ENCODE measurements at places on chromosomes 1 and 21.

DNA sequence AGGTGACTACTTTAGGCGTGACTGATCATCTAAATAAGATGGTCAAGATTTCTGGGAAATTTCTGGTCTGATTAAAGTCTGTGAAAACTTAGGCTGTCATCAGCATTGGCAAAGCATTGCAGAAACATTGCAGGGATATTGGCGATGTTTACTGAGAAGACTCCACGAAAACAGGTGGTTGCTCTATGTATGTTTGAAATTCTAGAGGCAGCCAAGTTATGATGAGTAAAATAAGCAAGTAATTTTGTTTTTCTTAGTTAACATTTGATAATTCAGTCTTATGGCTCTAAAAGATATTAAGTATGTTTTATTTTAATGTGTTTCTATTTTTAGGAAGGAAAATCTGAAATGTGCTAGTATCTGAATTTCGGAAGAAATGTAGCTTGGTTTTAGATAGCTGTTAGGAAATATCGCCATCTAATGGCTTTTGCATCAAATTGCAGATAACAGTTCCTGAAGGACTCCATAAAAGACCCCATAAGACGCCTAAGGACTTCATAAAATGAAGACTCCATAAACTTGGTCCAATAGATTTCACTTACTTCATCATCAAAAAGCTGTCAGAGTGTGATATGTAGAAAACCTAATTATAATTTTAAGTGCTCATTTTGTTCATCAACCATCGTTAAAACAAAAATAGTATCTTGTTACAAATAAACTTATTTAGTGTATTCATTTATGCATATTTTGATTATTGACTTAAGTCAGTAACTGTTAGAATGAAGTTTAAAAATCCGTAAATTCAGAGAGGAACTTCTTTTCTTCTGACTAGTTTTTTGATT lies 344.6 kb downstream of the RYR2 start:
- H3K4me1 ChIP-seq = no peaks in the 10 kb centered on the region
- no peak for DNase-seq
- H3K27me3 ChIP-seq = no peaks in the 10 kb centered on the region
- no peak overlapping the region for H3K4me3 ChIP-seq
- no peak overlapping the region for H3K27ac ChIP-seq

GRCh38 chr1:6673816-6674398 lies 27.7 kb downstream of the DNAJC11 start:
- peaks cover 23% of the 10 kb centered on the region for H3K4me1 ChIP-seq
- peaks cover 3% of the 10 kb centered on the region for H3K36me3 ChIP-seq
- DNase-seq = no peak
- H3K4me3 ChIP-seq = no peak overlapping the region
- H3K27me3 ChIP-seq = no peaks in the 10 kb centered on the region
- H3K27ac ChIP-seq = no peak overlapping the region

DNA sequence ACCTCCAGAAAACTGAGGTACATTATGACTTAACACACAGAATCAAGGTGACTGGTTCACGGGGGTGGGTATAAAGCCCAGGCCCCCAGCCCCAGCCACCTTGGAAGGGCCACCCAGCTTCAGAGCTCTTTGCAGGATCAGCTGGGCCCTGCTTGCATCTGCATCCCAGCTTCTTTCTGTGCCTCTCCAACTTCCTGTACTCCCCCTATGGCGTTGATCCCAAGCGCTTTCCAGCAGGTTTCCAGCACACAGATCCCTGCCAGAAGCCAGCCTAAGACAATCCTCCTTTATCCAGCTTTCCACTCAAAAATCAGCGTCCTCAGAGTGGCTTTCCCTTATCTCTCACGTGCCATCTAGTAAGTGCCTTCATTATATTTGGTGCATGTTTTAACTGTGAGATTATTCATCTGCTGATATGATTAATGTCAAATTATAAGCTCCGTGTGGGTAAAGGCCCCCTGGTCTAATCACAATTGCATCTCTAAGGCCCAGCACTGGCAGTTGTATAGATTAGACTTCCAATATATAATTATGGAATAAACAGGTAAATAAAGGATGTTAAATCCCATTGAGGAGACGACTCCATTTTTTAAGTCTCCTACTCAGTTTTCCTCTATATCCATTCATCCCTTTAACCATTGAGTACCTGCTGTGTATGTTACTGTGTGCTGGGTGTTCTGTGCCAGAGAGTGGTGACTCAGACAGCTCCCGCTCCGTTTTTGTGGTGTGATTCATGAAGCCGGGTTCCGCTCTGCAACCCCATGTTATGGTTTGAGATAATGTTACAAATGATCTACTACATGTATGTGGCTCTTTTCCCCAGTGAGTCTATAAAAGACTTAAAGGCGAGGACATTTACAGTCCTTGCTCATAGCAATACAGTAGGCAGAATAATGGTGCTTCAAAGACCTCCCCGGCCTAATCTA lies 387.6 kb downstream of the PCP4 start:
- no peak for DNase-seq
- H3K27me3 ChIP-seq = no peaks in the 10 kb centered on the region
- H3K36me3 ChIP-seq = no peaks in the 10 kb centered on the region
- H3K27ac ChIP-seq = no peak overlapping the region
- H3K4me1 ChIP-seq = no peaks in the 10 kb centered on the region
- H3K4me3 ChIP-seq = no peak overlapping the region

GRCh38 chr1:31689854-31690253 lies 14.0 kb downstream of the COL16A1 start:
- DNase-seq = no peak
- no peak overlapping the region for H3K27ac ChIP-seq
- H3K27me3 ChIP-seq = no peaks in the 10 kb centered on the region
- no peak overlapping the region for H3K4me3 ChIP-seq
- no peaks in the 10 kb centered on the region for H3K36me3 ChIP-seq

DNA sequence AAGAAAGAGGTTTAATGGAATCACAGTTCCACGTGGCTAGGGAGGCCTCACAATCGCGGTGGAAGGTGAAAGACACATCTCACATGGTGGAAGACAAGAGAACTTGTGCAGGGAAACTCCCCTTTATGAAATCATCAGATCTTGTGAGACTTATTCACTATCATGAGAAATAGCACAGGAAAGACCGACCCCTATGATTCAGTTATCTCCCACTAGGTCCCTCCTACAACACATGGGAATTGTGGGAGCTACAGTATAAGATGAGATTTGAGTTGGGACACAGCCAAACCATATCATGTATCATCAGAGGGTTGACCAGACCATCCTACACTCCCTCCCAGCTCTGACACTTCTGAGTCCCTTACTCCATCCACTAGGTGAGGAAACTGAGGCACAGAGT lies 143.9 kb upstream of the KLHDC7A start:
- H3K4me3 ChIP-seq = no peak overlapping the region
- H3K4me1 ChIP-seq = no peaks in the 10 kb centered on the region
- H3K36me3 ChIP-seq = no peaks in the 10 kb centered on the region

GRCh38 chr1:205989786-205990185 lies 13.4 kb downstream of the RAB7B start:
- H3K36me3 ChIP-seq = no peaks in the 10 kb centered on the region
- no peaks in the 10 kb centered on the region for H3K4me1 ChIP-seq
- H3K27me3 ChIP-seq = no peaks in the 10 kb centered on the region
- no peak overlapping the region for H3K27ac ChIP-seq

GRCh38 chr1:82646336-82646735 lies 845.6 kb downstream of the ADGRL2 start:
- H3K27me3 ChIP-seq = no peaks in the 10 kb centered on the region
- no peak overlapping the region for H3K27ac ChIP-seq
- no peaks in the 10 kb centered on the region for H3K36me3 ChIP-seq
- no peaks in the 10 kb centered on the region for H3K4me1 ChIP-seq

GRCh38 chr1:101128211-101128727 lies 102.7 kb upstream of the DPH5 start:
- no peak for DNase-seq
- H3K36me3 ChIP-seq = no peaks in the 10 kb centered on the region
- H3K4me3 ChIP-seq = no peak overlapping the region
- H3K4me1 ChIP-seq = no peaks in the 10 kb centered on the region
- no peak overlapping the region for H3K27ac ChIP-seq

GRCh38 chr1:31703431-31704270 lies at the start of gene COL16A1:
Gene COL16A1, minus strand, starts transcription at chr1:31704017. Its CDS starts 1,824 bp downstream, at chr1:31702193.
- no peaks in the 10 kb centered on the region for H3K36me3 ChIP-seq
- H3K4me3 ChIP-seq = peak within 1 kb of the TSS; percentile 54
- DNase-seq = peak; percentile 93
- no peaks in the 10 kb centered on the region for H3K27me3 ChIP-seq
- peak within 1 kb of the TSS; percentile 59 for H3K27ac ChIP-seq
- peaks cover 19% of the 10 kb centered on the region for H3K4me1 ChIP-seq

DNA sequence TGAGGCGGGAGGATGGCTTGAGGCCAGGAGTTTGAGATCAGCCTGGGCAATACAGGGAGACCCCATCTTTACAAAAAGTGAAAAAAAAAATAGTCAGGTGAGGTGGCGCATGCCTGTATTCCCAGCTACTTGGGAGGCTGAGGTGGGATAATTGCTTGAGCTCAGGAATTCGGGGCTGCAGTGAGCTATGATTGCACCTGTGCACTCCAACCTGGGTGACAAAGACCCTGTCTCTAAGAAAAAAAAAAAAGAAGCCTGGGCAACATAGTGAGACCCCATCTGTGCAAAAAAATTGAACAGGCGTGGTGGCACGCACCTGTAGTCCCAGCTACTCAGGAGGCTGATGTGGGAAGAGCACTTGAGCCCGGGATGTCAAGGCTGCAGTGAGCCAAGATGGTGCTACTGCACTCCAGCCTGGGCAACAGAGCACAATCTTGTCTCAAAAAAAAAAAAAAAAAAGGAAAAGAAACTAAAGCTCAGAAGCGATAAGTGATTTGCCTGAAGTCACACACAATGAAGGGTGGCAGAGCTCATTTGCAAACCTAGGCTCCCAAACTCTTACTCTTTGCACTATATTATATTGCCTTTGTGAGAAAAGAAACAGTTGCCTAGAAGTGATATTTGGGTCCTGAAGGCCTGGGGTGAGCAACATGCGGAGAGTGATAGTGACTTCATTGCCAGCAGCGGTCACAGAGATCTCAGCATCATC lies 2.0 kb downstream of the CCDC24 start:
- no peaks in the 10 kb centered on the region for H3K27me3 ChIP-seq
- no peaks in the 10 kb centered on the region for H3K36me3 ChIP-seq
- H3K27ac ChIP-seq = no peak overlapping the region
- DNase-seq = no peak

GRCh38 chr1:222709700-222710153 lies 2.6 kb downstream of the AIDA start:
- no peaks in the 10 kb centered on the region for H3K27me3 ChIP-seq
- no peak overlapping the region for H3K4me3 ChIP-seq
- DNase-seq = no peak
- peaks cover 4% of the 10 kb centered on the region for H3K36me3 ChIP-seq
- no peak overlapping the region for H3K27ac ChIP-seq

- no peaks in the 10 kb centered on the region for H3K36me3 ChIP-seq
- H3K4me1 ChIP-seq = peaks cover 2% of the 10 kb centered on the region
- DNase-seq = peak; percentile 65
These were observed 101.3 kb downstream of the IER5 start for GRCh38 chr1:181189691-181190363.

DNA sequence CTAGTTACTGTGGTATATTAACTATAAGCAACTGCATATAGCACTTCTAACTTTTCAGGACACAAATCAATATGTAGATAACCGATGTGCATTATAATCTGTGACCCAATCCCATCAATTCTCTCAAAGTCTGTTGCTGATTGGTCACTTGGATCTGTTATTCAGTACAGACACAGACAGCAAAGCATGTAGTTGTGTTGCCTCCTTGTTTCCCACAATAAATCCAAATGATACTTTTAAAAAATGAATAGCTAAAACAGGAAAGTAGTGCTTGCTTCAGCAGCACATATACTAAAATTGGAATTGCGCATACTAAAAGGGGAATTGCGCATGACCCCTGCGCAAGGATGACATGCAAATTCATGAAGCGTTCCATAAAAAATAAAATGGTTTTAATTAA lies 28.1 kb downstream of the NDC1 start:
- H3K27ac ChIP-seq = no peak overlapping the region
- no peak overlapping the region for H3K4me3 ChIP-seq
- DNase-seq = no peak
- no peaks in the 10 kb centered on the region for H3K4me1 ChIP-seq
- peaks cover 41% of the 10 kb centered on the region for H3K36me3 ChIP-seq

GRCh38 chr1:154742606-154743005 lies 127.5 kb downstream of the KCNN3 start:
- no peaks in the 10 kb centered on the region for H3K27me3 ChIP-seq
- peak overlapping the region; percentile 86 for H3K27ac ChIP-seq
- peak overlapping the region; percentile 31 for H3K4me3 ChIP-seq
- no peaks in the 10 kb centered on the region for H3K36me3 ChIP-seq
- H3K4me1 ChIP-seq = peaks cover 37% of the 10 kb centered on the region

- no peaks in the 10 kb centered on the region for H3K4me1 ChIP-seq
- H3K27ac ChIP-seq = no peak overlapping the region
- DNase-seq = no peak
- no peak overlapping the region for H3K4me3 ChIP-seq
- H3K27me3 ChIP-seq = no peaks in the 10 kb centered on the region
These were observed 27.5 kb downstream of the INTS7 start for GRCh38 chr1:212007886-212008285.

DNA sequence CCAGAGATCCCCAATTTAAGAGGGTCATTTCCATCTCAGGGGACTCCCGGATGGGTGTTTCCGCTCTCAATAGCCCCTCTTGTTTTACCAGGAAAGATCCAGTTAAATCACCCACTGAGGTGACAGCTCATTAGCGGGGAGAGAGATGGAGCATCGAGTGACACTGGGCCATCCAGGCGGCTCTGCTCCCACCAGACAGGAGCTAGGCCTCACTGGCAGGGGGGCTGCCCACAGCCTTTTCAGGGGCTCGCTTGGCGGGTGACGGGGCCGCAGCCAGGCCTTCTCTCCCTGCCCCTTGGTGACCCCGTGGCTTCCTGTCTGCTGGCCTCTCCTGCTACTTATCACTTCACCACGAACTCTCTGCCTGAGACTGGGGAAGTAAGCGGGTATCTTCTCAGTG lies 26.7 kb upstream of the SPSB1 start:
- H3K4me1 ChIP-seq = peaks cover 46% of the 10 kb centered on the region
- no peak overlapping the region for H3K4me3 ChIP-seq
- DNase-seq = peak; percentile 50
- H3K27ac ChIP-seq = no peak overlapping the region
- H3K36me3 ChIP-seq = peaks cover 69% of the 10 kb centered on the region
- no peaks in the 10 kb centered on the region for H3K27me3 ChIP-seq

GRCh38 chr21:16312321-16312720 lies 582.5 kb downstream of the USP25 start:
- H3K27me3 ChIP-seq = no peaks in the 10 kb centered on the region
- H3K36me3 ChIP-seq = no peaks in the 10 kb centered on the region
- H3K4me3 ChIP-seq = no peak overlapping the region
- H3K4me1 ChIP-seq = no peaks in the 10 kb centered on the region
- no peak for DNase-seq

- H3K27me3 ChIP-seq = no peaks in the 10 kb centered on the region
- DNase-seq = no peak
- H3K4me1 ChIP-seq = no peaks in the 10 kb centered on the region
- no peak overlapping the region for H3K4me3 ChIP-seq
These were observed 136.5 kb upstream of the POU3F1 start for GRCh38 chr1:38183096-38183495.

DNA sequence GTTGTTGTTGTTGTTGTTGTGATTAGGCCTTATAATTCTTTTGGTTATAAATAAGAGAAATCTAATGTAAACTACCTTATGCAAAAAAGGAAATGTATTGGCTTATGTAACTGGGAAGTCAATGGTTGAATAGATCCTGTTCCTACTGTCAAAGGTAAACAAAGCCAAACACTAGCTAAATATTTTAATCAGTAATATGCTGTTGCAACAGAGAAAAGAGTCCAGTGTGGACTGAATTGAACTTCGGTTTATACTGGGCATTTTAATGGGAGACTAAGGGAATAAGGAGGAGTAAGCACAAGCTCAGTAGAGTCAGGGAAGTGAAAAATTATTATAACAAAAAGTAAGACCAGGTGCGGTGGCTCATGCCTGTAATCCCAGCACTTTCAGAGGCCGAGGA lies 15.4 kb downstream of the MSH4 start:
- H3K4me3 ChIP-seq = no peak overlapping the region
- no peak for DNase-seq
- peaks cover 80% of the 10 kb centered on the region for H3K36me3 ChIP-seq
- H3K27me3 ChIP-seq = no peaks in the 10 kb centered on the region
- no peaks in the 10 kb centered on the region for H3K4me1 ChIP-seq
